ENCODE measurements at places on chromosomes 6 and 20.

DNA sequence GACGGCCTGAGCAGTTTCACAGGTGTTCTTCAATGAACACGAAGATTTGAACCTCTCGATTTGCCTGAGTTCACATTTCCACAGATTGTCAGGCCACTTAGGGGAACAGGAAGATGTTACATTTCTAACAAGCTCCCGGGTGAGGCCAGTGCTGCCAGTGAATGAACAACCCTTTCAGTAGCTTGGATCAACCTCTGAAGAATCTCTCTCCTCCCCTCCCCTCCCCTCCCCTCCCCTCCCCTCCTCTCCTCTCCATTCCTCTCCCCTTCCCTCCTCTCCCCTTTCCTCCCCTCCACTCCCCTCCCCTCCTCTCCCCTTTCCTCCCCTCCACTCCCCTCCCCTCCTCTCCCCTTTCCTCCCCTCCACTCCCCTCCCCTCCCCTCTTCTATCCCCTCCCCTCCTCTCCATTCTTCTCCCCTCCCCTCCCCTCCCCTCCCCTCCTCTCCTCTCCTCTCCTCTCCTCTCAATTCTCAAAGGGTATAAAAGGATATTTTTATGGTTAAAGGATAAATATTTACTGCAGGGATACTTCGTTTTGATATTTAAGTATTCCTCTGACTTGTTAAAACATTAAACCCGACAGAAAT is 114.1 kb upstream of the INSM1 start:
- DNase-seq: no peak

DNA sequence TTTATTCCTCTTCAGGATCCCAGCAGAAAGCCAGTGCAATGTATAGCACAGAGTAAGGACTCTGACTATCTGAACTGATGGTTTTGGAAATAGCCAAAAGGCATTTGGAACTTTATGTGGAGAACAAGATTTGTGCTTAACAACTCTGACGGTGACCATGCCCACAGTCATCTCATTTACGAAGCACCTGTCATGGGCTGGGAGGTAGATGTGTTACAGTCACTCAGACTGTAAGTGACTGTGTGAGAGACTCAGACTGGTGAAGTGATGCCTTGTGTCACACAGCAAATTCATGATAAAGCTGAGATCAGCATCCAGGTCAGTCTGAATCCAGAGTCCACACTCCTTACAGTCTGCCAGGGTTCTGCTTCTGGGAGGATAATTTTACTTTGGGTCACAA is 23.9 kb upstream of the FAM83C start:
- DNase-seq: no peak

DNA sequence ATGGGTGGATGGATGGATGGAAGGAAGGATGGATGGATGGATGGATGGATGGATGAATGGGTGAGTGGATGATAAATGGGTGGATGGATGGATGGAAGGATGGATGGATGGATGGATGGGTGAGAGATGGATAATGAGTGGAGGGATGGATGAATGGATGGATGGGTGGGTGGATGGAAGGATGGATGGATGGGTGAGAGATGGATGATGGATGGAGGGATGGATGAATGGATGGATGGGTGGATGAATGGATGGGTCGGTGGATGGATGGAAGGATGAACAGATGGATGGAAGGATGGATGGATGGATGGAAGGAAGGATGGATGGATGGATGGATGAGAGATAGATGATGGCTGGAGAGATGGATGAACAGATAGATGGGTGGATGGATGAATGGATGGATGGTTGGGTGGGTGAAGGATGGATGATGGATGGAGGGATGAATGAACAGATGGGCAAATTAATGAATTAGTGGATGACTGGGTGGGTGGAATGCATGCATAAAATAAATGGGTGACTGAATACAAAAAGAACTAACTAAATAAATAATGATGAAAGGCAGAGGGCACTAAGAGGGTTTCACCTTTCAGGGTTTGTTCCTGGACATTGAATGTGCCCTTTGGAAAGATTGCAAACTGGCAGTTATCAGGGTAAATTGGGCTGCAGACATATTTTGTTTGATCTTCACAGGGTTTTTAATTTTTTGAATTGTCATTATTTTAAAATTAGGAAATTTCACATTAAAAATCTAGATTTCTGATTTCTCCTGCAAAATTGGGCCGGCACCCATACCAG is 50.9 kb upstream of the PTPN1 start:
- no peak for DNase-seq

- DNase-seq: no peak
Measured at GRCh38 chr6:117550078-117550600, 52.2 kb downstream of the GOPC start.

DNA sequence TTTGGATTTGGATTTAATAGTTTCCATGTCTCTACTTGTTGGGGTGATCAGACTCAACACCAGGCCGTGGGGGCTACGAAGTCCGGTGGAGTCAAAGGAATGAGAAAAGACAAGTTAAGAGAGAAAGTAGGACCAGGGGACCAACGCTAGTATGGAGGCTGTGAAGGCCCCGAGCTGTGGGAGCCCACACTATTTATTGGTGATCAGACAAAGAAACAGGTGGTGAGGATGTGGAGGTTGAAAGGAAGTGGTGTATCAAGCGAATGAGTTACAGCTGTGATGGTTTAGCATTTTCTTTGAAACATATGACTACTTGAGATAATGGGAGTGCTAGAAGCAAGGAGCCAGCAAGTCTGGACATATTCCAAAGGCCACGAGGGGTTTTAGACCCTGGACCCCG is 62.4 kb downstream of the AKAP7 start:
- DNase-seq: peak; percentile 64

DNA sequence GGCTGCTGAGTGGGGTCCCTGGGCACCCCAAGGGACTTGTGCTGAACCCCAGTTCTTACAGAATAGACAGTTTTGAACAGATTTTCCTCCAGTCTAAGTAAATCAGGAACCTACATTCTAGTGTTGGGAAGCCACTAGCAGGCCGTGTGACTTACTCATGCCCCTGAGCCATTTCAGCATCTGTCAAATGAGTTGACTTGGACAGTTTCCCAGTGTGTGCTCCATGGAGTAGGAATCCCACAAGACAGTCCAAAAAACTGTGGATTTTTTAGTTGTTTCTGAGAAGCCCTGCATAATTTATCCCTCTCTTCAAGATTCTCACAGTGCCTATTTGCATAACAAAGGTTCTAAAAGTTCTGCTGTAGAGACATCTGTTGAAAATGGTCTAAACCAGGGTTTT is 2.1 kb downstream of the GABRR2 start:
- DNase-seq: no peak

DNA sequence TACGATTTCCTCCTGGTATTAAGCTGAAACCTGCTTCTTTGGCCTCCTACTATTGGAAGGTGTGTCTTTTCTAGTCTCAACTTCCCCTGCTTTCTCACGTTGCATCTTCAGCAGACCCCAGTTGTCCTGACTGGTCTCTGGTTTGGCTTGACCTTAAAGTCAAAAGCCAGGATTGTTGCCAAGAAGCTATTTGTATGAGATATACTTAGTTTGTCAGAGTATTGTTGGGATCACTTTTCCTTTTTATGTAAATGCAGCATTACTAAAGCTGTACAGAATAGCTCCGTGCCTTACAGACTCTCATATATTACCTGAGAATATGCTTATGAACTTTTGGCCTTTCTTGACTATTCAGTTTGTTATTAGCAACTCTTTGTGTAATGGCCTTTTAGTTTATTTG is 61.1 kb downstream of the TSPYL4 start:
- DNase-seq: no peak

- peak; percentile 64 for DNase-seq
Measured at GRCh38 chr6:42269553-42269952, 51.9 kb upstream of the MRPS10 start.

DNA sequence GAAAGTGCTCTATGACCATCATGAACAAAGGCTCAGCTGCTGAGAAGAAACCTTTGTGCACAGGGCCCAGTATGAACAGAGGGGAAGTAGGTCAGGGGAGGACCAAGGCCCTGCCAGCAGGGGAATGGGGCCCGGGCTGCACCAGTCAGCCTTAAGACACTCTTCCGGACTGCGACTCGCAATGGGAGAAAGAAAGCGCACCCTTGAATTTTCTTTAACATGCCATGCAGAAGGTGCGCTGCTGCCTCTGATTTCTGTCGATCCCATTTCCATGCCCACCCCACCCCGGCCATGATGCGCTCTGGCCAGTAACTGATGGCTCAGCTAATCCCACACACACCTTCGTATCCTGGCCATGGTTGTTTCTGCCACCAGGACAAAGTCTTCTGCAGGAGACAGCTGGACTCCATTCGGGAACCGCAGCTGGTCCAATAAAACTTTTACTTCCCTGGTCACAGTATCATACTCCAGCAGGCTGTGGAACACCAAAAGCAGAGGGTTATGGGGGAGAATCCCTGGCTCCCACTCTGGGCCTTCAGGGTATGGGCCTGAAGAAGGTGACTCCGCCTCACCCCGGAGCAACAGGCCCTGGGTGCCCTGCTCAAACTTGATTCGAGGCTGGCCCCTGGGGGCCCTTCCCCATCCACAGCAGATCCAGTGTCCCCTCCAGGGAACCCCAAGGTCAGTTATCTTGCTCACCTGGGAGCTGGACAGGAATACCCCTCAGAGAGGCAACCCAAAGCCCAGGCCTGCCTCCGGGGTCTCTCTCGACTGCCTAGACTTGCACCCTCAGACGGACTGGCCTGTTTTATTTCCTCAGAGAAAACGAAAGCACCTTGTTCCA is 20.3 kb downstream of the CST7 start:
- DNase-seq: no peak

GRCh38 chr20:51135926-51136715 is 113.2 kb upstream of the KCNG1 start:
- no peak for DNase-seq

DNA sequence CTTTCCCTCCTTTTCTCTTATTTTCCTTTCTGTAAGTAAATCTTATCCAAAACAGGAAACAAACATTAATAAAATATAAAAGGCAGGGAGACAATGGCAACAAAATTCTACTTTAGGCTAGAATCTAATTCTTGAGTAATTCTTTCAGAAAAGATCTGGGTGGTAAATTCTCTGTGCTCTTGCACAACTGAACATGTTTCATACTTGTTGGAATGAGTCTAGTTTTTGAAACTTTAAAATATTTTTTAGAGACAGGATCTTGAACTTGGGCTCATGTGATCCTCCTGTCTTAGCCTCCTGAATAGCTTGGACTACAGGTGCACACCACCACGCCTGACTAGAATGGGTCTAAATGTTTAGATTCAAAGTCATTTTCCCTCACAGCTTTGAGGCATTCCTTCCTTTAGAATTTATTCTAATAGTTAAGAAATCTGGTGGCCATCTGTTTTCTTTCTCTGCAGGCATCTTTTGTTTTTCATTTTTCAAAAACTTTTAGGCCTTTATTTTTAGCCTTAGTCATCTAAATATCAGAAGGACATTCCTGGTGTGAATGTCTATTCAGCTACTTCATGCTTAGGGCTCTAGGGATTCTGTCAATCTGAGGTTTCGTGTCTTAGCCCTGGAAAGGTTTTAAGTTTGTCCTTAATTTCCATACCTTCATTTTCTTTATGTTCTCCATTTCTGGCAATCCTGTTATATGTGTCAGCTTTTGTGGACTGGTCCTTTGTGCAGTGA is 76.5 kb downstream of the CDKAL1 start:
- DNase-seq: no peak

DNA sequence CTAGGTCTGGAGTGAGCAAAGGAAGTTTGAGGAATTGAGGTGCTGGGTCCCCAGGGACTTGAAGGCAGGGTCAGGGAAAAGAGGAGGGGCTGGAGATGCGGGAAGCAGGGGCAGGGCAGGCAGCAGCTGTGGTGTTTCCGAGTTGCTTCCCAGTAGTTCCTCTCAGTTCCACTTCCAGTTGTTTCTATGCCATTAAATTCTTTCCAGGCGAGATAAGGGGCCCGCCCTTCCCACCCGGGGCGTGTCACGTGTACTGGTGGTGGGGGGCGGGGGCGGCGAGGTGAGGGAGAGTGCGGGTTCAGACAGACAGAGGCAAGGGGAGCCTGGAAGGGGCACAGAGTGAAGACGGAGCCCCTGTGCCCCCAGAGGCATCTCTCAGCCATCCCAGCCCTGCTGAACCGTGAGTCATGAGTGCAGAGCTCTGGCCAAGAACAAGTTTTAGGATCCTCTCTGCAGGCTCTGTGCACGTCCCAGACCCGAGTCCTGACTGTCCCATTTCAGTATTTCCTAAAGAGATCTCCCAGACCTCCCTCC is 977 bp downstream of the TNXB start:
- DNase-seq: no peak

GRCh38 chr6:165183496-165184140 is 125.8 kb downstream of the C6orf118 start:
- DNase-seq: no peak

- DNase-seq: no peak
Measured at GRCh38 chr6:154506582-154506981, 3.9 kb downstream of the CNKSR3 start.

- DNase-seq: no peak
Measured at GRCh38 chr6:36856277-36856676, 17.0 kb upstream of the CPNE5 start.

DNA sequence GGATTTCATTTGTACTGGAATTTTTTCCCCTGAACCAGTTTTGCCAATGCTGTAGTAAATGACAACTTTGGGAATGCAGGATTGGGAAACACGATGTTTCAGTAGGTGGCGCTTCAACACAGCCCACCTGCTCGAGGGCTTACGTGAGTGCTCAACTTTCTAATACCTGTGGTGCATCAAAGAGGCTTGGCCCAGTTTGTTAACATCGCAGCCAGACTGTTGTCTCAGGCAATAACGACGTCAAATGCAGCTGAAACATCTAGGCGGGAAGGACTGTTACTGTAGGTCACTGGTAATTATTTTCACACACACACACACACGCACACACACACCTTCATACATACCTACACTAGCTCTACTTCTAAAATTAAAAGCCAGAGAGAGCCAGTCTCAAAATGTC is 815.5 kb upstream of the SLC35B3 start:
- DNase-seq: no peak

- no peak for DNase-seq
Measured at GRCh38 chr6:144597511-144597910, 312.4 kb downstream of the UTRN start.

GRCh38 chr20:59325142-59325523 is 24.7 kb downstream of the EDN3 start:
- no peak for DNase-seq

DNA sequence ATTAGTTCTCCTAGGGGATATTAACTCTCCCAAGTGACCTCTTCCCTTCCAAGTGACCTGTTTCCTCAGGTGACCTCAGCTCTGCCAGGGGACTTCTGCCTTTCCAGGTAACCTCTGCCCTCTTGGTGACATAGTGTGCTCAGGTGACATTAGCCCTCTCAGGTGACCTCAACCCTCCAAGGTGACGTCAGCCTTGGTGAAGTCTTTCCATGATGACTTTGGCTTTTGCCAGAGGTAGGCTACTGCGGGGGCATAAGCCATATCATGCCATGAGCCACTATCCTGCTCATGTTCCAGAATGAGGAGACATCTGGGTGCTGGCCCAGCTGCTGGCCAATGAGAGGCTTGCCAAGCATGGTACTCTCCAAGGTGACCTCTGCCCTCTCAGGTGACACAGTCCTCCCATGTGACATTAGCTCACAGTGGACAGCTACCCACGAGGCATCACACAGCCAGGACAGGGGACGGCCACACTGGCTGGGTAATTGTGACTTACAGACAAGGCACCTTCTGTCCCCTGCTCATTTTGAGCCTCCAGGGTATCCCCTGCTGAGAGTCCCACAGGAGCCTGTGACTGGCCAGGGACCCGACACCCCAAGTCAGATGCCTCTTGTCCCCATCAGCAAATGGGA is 31.1 kb downstream of the UBD start:
- no peak for DNase-seq

GRCh38 chr6:54722328-54722727 is 124.2 kb upstream of the FAM83B start:
- DNase-seq: no peak
